ENCODE measurements at places on chromosomes 11 and 22.

DNA sequence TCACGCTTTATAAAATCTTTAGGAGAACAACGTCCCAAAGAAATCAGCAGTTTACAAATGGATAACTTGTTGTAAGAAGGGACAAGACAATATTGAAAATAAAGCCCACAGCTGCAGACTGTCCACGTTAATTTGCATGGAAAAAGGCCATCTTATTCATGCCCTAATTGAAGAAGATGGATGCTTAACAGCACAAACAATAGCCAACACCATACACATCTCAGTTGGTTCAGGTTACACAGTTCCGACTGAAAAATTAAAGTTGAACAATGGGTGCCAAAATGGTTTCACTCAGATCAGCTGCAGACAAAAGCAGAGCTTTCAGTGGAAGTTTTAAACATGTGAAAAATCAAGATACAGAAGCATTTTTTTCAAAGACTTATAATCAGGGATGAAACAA is 314.2 kb downstream of the RAB38 start:
- DNase-seq: no peak

GRCh38 chr22:17951315-17951714 is 73.0 kb downstream of the MICAL3 start:
- DNase-seq: no peak

- DNase-seq: no peak
Observed at GRCh38 chr22:16955678-16956210, 52.3 kb downstream of the GAB4 start.

DNA sequence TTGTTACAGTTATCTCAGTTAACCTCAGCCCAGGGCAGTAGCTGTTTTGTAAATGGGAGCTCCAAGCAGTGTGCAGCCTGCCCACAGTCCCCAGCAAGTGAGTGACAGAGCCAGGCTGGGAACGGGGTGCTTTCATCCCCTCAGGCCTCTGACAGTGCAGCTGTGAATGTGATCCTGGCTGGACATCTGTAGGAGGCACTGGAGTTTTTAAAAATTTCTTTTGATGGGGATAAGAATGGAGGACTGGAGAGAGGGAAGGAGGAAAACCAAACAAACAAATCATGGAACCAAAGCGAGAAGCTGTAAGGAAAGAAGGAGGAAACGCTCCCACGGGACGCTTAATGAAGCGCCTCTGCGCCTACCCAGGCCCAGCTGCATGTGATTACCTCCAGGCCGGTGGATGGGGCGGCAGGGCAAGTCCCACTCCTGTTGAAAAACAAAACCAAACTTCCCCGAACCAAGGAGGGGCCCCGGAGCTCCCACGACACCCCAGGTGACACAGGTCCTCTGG is 40.6 kb downstream of the SCUBE1 start:
- DNase-seq: no peak

DNA sequence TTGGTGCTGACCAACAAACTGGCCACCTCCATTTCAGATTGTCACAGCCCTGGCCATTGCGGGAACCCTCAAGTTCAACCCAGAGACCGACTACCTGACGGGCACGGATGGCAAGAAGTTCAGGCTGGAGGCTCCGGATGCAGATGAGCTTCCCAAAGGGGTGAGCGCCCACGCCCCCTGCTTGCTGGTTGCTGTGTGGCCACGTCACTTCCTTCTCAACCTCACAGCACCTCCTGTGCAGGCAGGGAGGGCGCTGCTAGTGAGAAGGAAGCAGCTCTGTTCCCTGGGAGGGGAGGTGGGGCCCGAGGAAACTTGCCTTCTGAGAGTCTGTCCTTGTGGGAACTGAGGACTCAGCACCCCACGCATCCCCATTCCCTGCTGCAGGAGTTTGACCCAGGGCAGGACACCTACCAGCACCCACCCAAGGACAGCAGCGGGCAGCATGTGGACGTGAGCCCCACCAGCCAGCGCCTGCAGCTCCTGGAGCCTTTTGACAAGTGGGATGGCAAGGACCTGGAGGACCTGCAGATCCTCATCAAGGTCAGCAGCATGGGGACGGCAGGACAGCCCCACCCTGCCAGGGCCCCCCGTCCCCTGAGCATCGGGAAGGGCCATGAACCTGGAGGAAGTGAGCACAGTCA is 19.3 kb downstream of the POLR3H start:
- DNase-seq: no peak

GRCh38 chr11:73141031-73141308 is 1.1 kb downstream of the FCHSD2 start:
- DNase-seq: no peak

- peak; percentile 28 for DNase-seq
Observed at GRCh38 chr11:112404112-112404511, 143.5 kb upstream of the PLET1 start.

GRCh38 chr22:42978453-42979103 is 36.4 kb downstream of the PACSIN2 start:
- DNase-seq: no peak

- DNase-seq: no peak
Observed at GRCh38 chr11:109728056-109728455, 306.1 kb downstream of the C11orf87 start.

DNA sequence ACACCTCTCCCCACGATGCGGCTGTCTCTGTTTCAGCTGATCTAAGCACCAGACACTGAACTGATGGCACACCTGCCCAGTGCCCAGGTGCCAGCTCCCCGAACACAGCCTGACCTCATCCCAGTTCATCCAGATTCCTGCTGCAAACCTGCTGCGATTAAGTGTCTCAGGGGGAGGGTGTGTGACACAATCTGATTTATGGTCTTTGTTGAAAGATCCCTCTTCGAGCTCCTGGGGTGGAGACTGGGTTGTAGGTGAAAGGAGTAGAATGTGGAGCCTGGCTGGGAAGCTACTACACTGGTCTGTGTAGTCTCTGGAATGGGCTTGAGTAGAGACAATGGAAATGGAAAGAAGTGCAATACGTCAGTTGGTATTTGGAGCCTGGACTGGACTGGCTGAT is 390.3 kb downstream of the SHANK2 start:
- peak; percentile 77 for DNase-seq

DNA sequence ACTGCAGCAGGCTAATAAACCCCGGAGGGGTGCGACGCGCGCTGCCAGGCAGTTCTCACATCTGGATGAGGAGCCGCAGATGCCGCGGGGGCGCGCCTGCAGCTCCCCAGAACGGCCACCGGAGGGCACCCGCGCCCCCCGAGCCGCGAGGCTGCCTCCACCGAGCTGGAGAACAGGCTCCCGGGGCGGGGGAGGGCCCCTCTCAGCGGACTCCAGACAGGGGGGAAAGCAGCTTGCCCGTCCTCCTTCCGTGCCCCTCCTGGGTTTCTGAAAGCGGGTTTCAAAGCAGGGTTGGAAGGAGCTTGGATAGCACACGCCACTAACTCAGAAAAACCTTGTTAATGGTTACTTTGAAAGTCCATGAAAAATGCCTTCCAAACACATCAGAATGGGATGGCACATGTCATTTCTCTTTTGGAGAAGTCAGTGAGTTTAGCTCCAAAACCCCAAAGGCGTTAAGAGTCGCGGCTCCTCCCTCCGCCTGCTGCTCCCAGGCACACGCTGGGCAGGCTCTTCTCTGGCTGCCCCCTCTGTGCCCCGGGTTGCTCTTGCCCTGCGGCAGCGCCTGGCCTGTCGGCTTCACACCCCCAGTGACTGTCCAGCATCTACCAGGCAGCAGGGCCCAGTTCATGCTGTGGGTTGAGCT is 317.8 kb downstream of the NTM start:
- DNase-seq: no peak

GRCh38 chr11:68028802-68029545 is 1.5 kb upstream of the NDUFS8 start:
- no peak for DNase-seq

- DNase-seq: no peak
Observed at GRCh38 chr22:19892925-19893324, 38.3 kb upstream of the GNB1L start.

DNA sequence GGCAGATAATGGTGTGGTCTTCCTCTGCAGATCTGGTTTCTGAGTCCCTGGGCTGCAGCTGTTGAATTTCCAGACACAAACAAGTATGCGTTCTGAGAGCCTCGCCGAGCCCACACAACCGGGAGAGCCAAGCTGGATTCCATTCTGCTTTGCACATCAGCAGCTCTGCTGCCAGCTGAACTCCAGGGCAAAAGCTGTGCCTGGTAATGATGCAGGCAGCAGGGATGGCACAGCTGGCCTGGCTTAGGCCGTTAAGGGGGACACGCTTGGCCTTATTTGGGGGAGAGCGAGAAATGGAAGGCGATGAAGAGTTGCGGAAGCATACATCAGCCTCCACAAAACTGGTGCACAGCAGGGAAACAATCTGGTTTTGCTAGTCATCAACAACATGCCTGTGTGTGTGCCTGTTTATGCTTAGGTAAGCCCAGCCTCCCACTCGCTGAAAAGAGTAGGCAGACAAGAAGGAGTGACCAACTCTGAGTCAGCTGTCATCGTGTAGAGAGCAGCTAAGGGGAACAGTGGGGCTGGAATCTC is 25.1 kb downstream of the ADAMTS8 start:
- DNase-seq: no peak

DNA sequence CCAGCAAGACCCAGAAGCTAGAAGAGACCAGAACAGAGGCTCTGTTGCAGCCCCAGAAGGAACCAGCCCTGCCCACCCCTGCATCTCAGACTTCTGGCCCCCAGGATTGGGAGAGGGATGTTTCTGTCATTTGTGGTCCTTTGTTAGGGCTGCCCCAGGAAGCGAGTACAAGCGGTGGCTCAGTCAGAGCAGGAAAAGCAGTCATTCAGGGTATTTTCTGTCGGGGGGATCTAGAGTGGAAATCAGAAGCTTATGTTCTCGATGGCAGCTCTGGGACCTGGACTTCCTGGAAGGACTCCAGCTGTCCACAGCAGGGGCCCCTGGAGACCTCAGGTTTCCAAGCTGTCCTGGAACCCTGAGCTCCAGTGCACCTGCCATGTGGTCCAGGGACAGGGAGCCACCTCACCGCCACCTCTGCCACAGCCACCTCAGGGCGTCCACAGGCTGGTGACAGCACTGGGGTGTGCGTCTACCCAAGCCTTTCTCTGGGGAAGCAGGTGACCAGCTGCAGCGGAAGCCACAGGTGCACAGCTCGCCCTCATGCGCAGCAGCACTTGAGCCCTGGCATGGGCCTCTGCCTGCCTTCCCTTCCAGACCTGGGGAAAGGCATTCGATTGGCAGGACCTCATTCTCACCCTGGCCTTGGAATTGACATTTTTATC is 2.6 kb downstream of the KRTAP5-5 start:
- DNase-seq: no peak

DNA sequence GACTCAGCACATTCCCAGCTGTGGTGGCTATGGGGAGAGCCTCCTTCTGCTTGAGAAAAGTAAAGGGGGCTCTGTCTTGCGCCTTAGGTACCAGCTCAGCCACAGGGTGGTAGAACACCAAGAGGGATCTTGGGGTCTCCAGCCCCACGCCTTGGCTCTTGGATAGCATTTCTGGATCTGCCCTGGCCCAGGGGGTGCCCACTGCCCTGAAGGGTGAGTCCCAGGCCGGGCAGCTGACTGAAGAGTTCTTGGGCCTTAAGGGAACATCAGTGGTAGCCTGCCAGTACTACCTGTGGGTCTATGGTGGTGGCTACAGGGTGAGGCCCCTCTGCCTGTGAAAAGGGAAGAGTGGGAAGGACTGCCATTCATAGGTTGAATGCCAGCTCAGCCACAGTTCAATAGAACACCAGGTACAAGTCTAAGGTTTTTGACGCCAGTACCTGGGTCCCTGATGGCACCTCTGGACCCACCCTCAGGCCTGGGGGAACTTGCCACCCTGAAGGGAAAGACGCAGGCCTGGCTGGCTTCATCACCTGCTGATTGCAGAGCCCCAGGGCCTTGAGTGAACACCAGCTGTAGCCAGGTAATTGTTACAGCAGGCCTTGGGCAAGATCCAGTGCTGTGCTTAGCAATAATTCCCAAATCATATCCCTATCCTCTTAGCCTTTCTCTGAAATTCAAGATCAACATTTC is 3.9 kb downstream of the CWF19L2 start:
- no peak for DNase-seq

GRCh38 chr11:112995423-112996090 is 34.3 kb downstream of the NCAM1 start:
- DNase-seq: no peak

- no peak for DNase-seq
Observed at GRCh38 chr11:82041764-82042163, 691.9 kb downstream of the FAM181B start.

- no peak for DNase-seq
Observed at GRCh38 chr22:29917052-29917902, 34.3 kb downstream of the MTMR3 start.

DNA sequence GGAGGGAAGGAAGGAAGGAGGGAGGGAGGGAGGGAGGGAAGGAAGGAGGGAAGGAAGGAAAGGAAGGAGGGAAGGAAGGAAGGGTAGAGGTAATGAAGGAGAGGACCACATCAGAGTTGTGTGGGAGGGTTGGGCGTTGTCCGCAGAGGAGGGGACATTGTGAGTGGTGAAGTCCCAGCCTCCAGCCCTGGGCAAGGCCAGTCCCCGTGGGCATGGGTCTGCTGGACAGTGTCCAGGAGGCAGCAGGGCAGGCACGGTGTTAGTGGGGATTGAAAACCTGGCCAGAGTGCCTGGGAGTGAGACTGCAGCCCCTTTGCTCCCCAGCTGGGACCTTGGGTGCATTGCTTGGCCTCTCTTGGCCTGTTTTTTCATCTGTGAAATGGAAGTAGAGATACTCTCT is 1462.3 kb downstream of the BRD1 start:
- DNase-seq: no peak

- no peak for DNase-seq
Observed at GRCh38 chr11:111632516-111633220, 30.4 kb downstream of the SIK2 start.

GRCh38 chr22:19207401-19207808 is 28.9 kb upstream of the SLC25A1 start:
- DNase-seq: no peak

DNA sequence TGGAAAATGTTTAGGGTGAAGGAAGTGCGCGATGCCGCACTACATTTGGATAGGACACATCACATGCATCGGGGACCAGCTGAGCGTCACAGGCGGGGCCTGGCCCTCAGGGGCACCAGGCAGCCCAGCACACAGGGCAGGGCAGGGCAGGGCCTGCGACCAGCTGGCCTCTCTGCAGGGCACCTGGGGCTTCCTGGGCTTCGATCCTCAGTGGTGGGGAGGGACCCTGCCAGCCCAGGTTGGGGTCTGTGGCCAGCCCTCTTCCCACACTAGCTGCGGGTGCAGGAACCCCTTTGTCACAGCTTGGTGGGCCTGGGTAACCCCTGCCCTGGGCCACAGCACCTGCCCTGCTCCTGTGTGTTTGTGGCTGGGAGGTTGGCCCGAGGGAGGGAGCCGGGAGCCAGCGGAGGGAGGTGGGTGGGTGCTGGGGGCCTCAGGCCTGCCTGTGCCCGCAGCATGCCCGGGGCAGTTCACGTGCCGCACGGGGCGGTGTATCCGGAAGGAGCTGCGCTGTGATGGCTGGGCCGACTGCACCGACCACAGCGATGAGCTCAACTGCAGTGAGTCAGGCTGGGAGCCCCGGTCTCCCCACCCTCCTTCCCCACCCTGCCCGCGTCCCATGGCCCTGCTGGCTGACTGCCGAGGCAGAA is 37.9 kb downstream of the ST14 start:
- no peak for DNase-seq

DNA sequence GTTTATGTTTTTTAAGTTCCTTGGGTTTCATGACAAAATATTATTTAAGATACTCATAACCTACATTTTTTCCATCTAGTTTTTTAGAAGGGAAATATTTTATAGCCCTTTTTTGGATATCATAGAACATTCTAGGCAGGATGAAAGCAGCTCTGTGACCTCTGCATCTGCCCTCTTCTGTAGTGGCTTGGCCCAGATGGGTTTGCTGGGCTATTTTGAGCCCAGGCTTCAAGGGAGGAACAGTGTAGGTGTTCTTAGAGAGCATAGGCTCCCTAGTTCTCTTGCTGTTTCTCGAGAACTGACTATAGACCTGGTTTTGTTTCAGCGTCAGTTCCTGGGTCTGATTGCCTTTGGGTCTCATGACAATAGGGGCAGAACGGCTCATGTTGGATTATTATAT is 32.2 kb downstream of the DIXDC1 start:
- DNase-seq: no peak

Measured in DMS79 (cell line).